ENCODE measurements at places on chromosomes 11 and 22. TPM values are rescaled to one million over a fixed set of nuclear protein-coding genes. Genes with fewer than 3 reads are reported as not detected.

ALDH3B1 gene
- 145 TPM for total RNA-seq

SERHL2 gene
- 0.25 TPM for total RNA-seq

PNPLA3 gene
- 0.81 TPM for total RNA-seq

ELF5 gene
- not detected for total RNA-seq

B3GAT1 gene
- total RNA-seq = not detected

KLHDC7B gene
- not detected for total RNA-seq

GNAZ gene
- total RNA-seq = 2.2 TPM

All from A549 treated with dexamethasone at 1 μM for 4 hours (cell line).